ENCODE measurements at places on chromosomes 4 and X. TPM values are rescaled to one million over a fixed set of nuclear protein-coding genes. Genes with fewer than 3 reads are reported as not detected.

Gene ZNF275
- total RNA-seq = 2.2 TPM

Gene ASB5
- total RNA-seq = not detected

GRCh38 chr4:141815646-141816045 lies 179.3 kb downstream of the IL15 start:
- DNase-seq = no peak

Gene FRAS1
- total RNA-seq = 0.75 TPM

Gene CAPN6
- total RNA-seq = 1.5 TPM

GRCh38 chr4:186765673-186766546 lies 42.3 kb upstream of the FAT1 start:
- no peak for DNase-seq

- DNase-seq = no peak
Measured at GRCh38 chrX:130170752-130171445, 863 bp upstream of the RAB33A start.

GRCh38 chrX:131821945-131822622 lies 201.0 kb upstream of the STK26 start:
- DNase-seq = peak; percentile 89

DNA sequence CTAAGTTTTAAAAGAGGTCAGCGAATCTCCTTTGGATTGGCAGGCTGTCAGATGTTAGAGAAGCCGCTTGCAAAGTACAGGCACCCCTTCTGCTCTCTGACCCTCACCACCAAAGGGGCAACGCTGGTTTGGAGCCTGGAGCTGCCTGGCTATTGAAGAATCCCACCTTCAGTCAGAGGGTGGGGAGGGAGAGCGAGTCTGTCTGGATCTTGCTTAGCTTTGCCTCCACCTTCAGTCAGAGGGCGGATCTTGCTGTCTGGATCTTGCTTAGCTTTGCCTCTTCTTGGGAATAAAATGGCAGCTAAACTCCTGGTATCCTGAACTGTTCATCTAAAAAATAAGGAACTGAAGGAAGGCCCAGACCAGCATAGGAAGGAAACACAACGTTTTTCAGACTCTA lies 7.3 kb downstream of the CCDC110 start:
- no peak for DNase-seq

DNA sequence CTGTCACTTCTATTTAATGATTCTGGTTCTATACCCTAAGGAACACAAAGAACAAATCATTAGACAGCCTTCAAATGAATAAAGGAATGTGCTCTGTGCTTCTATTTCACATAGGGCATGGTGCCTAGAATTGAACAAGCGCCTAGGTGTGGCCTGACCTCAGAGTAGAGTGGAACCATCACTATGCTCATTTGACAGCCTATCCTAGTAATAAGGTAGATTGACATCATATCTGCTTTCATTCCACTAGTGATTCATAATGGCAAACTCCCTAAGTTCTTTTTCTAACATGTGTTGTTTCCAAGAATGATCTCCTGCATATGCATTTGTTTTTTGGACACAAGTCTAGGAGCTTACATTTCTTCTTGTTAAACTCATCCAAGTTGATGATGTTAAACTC lies 36.6 kb downstream of the METTL14 start:
- no peak for DNase-seq

- DNase-seq = no peak
Measured at GRCh38 chr4:8525383-8526120, 54.6 kb upstream of the GPR78 start.

- no peak for DNase-seq
Measured at GRCh38 chr4:119894650-119895208, 171.9 kb downstream of the MAD2L1 start.

Gene CCKAR
- total RNA-seq = not detected

Gene TRIM60
- not detected for total RNA-seq

Gene SULT1E1
- total RNA-seq = not detected

Gene KANTR
- 5.0 TPM for total RNA-seq

- no peak for DNase-seq
Measured at GRCh38 chr4:30854531-30854930, 134.4 kb downstream of the PCDH7 start.

DNA sequence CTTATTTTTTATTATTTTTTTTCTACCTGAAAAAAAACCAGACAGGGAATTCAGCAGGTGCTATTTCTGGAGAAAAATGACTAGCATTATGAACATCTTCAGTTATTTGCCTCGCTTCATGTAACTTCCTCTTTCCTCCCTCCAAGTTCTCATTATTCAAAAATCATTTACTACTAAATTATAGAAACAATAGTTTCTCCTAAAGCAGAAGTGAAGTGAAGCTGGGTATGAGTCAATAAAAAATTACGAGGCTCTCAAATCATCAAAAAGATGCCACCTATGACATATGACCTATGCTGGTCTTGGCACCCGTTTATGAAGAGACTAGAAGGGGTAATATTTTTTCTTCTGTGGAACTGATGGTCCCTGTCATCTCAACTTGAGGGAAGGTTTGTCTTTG lies 145.0 kb upstream of the AADAT start:
- DNase-seq = no peak

DNA sequence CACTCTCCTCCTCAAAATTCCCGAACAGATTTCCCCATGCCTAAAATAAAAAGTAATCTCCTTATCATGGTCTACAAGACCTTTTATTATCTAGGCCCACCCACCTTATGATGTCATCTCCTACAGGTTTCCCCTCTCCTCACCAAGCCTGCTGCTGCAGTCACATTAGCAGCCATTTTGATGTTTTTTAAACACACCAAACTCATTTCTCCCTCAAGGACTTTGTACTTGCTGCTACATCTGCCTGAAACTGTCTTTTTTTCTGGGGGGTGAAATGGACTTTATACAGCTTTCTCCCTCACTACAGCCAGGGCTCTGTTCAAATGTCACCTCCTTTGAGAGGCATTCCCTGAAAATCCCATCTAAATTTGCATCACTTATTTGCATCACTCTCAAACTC lies 90.2 kb upstream of the TAB3 start:
- DNase-seq = no peak

DNA sequence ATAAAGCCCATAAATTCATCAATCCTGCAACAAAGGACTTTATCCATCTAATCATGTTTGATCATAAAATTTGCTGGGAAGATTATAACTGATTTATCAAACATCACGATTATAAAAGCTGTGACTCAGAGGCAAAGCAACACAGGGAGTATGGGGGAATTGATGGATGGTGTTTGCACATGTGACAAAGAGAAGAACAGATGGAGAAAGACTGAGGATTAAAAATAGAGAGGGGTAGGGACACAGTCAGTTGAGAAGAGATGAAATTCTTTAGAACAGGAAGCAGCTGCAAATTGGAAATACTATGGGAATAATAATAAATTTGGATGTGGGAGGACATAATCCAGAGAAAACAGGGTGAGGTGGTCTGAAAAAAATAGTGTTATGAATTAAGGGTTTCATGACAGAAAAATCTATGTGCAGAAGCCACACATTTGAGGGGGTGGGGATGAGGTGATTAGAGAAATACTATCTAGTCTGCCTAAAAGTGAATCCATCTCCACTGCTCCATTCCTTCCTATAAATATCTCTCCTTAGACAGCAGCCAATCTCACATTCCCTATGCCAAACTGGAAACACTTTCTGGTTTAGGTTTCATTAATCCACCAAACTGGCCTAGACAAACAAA lies 6.2 kb downstream of the PRR32 start:
- DNase-seq = no peak

Gene PABPC4L
- 1.3 TPM for total RNA-seq

Gene SLC7A11
- total RNA-seq = 0.75 TPM

GRCh38 chr4:185638093-185638492 lies 102.8 kb upstream of the PDLIM3 start:
- DNase-seq = no peak

Gene HPGD
- 4.2 TPM for total RNA-seq
